Heart right ventricle (tissue), 16 donors: ENCODE measurements at places on chromosomes 11 and 22. TPM values are rescaled to one million over a fixed set of nuclear protein-coding genes. Genes with fewer than 3 reads are reported as not detected.

Gene ANGPTL5
- 0.09 TPM for polyA plus RNA-seq

Gene C11orf87
- under 0.01 TPM for polyA plus RNA-seq

Gene TPST2
- 41.5 TPM for polyA plus RNA-seq

GRCh38 chr22:38164551-38164918 lies 17.1 kb downstream of the PLA2G6 start:
- DNase-seq = no peak

DNA sequence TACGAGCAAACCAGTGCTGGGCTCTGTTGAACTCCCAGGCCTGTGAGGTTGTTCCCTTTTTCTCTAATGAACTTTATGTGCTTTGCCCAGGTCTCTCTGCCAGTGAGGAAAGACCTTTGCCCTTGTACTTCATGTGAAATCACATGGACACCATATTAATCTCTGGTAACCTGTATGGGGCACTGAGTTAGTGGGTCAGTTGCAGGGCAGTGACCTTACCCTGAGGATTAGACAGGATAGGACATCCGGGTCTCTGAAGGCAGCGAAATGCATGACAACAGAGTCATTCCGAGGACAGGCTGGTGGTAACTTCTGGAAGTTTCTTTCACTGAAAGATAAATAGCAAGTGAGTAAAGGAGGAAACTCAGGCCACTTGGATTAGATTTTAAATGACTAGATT lies 93.7 kb downstream of the ZBTB16 start:
- DNase-seq = no peak

- no peak for DNase-seq
Observed at GRCh38 chr11:11960687-11961086, 47.7 kb downstream of the DKK3 start.

GRCh38 chr11:70541699-70542098 lies 143.4 kb downstream of the CTTN start:
- no peak for DNase-seq
